NCI-H1092 (cell line): ENCODE measurements at places on chromosomes 5 and 9.

DNA sequence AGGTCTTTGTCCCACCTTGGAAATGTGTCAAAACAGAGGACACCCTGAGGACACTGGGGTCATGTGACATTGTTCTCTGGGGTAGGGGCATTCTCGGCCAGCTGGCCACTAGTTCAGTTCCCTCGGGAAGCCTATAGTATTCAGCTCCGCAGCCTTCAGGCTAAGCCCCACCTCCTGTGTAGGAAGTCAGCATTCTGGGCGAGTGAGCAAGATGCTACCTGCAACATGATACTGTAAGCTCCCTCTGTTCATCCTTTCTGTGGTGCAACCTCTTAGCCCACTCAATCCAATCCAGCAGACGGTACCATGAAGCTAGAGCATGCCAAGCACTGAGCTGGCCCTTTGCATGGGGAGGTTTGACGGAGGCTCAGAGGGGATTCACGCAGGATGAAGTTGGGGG, 5.3 kb downstream of the NTNG2 start:
- no peak for DNase-seq

- DNase-seq = no peak
Measured at GRCh38 chr5:14309878-14310531, 166.9 kb downstream of the TRIO start.

- no peak for DNase-seq
Measured at GRCh38 chr5:69013481-69013880, 80.3 kb upstream of the SLC30A5 start.

GRCh38 chr5:98458726-98459125, 314.7 kb upstream of the RGMB start:
- DNase-seq = no peak

- no peak for DNase-seq
Measured at GRCh38 chr9:136538599-136539426, 7.0 kb downstream of the NOTCH1 start.

- no peak for DNase-seq
Measured at GRCh38 chr5:33885679-33886078, 6.1 kb downstream of the ADAMTS12 start.

DNA sequence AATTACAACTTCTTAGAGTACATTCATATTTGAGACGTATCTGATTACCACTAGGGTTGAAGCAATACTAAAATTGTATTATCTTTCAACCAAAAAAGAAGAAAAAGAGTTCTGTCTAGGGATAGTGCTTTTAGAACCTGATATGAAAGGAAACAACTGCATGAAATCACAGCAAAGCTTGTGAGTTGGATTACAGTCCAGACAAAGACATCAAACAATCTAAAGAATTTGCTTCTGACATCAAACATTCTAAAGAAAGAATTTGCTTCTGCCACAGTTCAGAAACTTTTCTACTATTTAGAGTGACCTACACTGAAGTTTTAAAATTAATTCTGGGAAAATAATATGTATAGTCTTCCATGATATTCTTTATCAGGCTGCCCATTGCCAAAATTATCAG, 1141.1 kb upstream of the ACO1 start:
- no peak for DNase-seq

GRCh38 chr5:156178117-156178516, 148.8 kb upstream of the SGCD start:
- DNase-seq = no peak

- no peak for DNase-seq
Measured at GRCh38 chr5:40551496-40552491, 127.9 kb upstream of the PTGER4 start.

GRCh38 chr5:32278406-32278805, 34.3 kb downstream of the MTMR12 start:
- DNase-seq = no peak

GRCh38 chr9:34190996-34191892, 12.4 kb downstream of the UBAP1 start:
- no peak for DNase-seq

DNA sequence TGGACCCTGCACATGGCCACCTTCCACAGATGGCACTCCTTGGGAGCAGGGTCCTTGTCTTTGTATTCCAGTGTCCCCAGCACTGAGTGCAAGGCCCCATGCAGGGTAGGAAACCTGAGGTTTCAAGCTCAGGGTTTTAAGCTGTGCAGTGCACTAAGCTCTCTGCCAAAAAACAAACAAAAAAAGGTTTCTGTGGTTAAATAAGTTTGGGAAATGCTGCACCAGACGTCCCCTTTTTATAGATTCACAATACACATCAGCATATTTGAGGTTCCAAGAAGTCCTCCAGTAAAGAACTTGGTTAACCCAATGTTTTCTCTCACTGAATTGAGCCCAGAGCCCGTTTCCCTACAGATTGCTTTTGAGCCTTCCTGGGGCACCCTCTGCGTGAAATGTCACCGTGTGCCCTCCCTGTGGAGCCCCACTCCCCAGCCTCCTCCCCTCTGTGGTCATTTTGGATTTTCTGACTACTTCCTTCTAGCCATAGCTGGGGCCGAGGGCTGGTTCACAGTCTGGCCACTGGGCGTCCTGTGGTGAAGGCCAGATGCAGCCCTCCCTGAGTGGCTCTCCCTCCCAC, 17.1 kb downstream of the DELE1 start:
- DNase-seq = no peak

DNA sequence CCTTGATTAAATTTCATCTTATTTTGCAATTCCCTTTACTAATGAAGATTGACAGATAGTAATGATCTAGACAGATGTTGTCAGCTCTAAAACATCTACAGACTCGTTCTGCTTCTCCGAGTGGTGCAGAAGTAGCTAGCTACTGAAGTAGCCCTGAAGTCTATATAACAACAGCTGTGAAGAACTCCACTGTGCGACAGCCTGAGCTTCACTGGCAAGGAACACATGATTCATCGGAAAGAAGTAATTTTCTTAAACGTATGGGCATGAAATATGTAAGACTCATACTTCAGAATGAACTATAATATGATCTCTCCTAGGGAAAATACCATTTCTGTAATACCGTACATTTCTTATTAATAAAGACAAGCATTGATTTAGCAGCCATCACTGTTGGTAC, 96.2 kb downstream of the TRPM3 start:
- no peak for DNase-seq

DNA sequence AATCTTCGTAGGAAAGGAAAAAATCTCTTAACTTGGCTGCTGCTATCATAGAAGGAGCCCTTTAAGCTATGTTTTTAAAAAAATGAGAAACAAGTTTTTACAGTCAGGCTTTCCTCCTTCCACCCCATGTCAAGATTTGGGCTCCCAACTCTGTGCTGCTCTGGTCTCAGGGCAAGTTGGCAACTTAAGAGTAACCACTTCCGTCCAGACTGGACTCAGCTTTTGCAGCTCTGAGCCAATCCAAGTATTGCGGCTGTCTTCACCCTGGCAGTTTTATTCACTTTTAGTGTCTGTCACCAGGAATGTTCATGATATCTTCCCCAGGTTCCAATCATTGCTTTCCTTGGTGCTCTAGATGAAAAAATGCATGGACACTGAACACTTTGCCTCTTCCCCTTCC, 115.9 kb upstream of the GAS1 start:
- DNase-seq = no peak
